ELR (cell line): ENCODE measurements at places on chromosomes 3 and 15.

DNA sequence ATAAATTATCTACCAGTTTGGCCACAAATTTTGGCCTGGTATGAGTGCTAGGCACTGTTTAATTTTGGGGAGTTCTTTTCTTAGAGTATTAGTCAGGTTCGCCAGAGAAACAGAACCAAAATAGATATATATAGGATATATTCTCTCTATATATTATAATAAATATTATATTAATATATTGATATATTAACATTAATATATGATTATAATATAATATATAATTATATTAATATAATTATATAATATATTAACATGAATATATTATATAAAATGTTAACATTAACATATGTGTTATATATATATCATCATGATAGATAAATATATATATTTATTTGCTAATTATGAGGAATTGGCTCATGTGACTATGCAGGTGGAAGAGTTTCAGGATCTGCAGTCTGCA lies 137.8 kb upstream of the CHRNA7 start:
- no peak for DNase-seq

GRCh38 chr3:15681668-15682067 lies 80.1 kb downstream of the BTD start:
- DNase-seq = no peak

DNA sequence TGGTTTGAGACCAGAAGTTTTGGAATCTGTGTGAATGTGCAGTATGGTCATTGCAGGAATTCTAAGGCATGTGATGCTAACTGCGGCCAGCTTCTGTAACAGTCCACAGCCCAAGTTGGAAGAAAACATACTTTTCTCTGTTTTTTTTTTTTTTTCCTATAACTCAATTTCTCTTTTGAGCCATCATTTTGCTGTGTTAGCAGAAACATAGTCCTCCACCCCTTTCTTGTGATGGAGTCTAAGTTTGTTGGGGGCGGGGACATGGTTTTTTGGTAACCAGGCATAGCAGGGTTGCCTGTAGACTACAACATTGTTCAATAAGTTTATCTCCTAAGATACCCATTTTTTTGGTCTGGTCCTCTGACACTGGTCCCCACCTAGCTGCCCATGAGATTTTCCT lies 223.2 kb upstream of the ONECUT1 start:
- DNase-seq = no peak

DNA sequence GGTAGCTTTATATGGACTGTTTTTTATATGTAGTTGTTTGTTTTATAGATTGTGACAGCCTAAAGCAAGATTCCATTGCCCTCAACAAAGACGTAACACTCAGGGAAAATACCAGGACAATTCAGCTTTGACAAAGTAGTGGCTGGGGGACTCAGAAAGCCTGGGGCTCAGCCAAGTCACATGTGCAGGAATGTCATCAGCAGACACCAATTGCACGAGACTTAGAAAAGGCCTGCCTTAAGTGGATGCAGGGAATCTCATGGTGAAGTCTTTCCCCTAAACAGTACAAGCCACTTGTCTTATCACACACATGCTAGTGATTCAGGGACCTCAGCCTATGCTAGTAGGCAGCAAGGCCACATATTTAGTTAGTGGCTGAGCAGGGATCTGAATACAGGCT lies 381.8 kb upstream of the THBS1 start:
- DNase-seq = peak; percentile 35

- DNase-seq = no peak
These were observed 5.5 kb upstream of the TEX55 start for GRCh38 chr3:119140466-119140865.

GRCh38 chr3:169641167-169641566 lies 22.3 kb downstream of the MECOM start:
- no peak for DNase-seq
